ENCODE measurements at places on chromosomes 5 and 9.

GRCh38 chr5:75363111-75363510 is 26.1 kb downstream of the HMGCR start:
- DNase-seq, result no peak

- DNase-seq, result no peak
These were observed 18.1 kb downstream of the VAV2 start for GRCh38 chr9:133973791-133974630.

GRCh38 chr5:128083811-128084227 is 253 bp downstream of the SLC12A2 start:
- peak; percentile 24 for DNase-seq

GRCh38 chr5:151007430-151008209 is 12.8 kb upstream of the GPX3 start:
- DNase-seq, result peak; percentile 47

GRCh38 chr9:130433168-130433946 is 11.4 kb upstream of the ASS1 start:
- no peak for DNase-seq

- no peak for DNase-seq
These were observed 61.0 kb upstream of the CAST start for GRCh38 chr5:96601200-96601599.

GRCh38 chr9:115551396-115551795 is 433.4 kb upstream of the TNC start:
- no peak for DNase-seq

DNA sequence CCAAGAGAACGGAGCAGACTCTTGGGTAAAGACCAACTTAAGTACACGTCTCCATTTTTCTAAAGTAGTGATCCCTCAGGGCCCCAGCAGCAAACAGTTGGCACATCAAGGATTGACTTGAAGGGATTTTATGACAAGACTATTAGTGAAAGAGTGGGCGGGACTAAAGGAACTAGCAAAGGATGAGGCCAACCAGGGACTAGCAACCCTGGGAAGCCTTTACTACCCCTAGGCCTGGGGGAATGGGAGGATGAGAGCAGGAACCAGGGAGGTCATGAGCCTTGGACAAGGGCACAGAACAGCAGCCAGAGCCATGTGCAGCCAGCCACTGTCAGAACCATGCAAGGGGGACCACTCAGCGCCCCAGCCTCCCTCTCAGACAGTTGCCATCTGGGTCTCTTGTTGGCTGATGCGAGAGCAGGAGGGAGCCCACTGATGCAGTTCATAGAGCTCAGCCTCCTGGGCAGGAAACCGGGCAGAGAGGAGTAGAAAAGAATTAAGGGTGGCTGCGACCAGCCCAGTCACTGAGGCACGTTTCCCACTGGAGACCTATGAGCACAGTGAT is 28.1 kb downstream of the TGFBI start:
- no peak for DNase-seq

- peak; percentile 39 for DNase-seq
These were observed 222.6 kb downstream of the ROR2 start for GRCh38 chr9:91727316-91727861.

DNA sequence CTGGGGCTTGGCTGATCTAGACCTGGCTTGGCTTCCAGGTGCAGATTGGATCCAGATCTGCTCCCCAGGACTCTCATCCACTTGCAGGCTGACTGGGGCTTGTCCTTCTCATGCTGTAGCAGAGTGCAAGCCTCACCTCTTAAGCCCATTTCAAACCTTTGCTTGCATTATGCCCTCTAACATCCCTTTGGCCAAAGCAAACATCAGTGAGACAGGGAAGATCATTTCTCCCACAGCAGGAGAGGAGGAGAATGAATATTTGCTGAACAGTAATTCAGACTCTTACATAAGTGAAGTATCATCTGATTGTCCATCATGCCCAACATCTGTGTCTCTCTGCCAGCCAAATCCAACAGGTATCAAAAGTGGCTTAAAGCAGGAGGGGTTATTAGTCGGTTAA is 194.9 kb downstream of the C9orf152 start:
- DNase-seq, result no peak

DNA sequence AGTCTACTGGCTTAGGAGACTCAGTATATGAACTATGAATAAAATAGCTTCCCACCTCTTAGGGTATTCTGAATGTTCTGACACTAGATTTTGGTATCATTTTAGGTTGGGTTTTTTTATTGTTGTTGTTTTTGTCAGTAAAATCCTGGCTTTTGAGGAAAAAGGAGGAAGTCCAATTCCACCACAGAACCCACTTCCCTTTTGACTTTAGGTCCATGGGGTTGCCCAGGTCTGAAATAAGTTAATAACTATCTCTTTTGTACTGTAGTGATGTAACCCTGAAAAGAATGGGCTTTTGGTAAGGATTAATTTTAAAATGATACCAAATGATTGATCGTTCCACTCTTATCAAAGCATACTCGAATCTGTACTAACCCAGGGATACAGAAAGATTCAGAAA is 29.1 kb upstream of the IL12B start:
- peak; percentile 90 for DNase-seq

DNA sequence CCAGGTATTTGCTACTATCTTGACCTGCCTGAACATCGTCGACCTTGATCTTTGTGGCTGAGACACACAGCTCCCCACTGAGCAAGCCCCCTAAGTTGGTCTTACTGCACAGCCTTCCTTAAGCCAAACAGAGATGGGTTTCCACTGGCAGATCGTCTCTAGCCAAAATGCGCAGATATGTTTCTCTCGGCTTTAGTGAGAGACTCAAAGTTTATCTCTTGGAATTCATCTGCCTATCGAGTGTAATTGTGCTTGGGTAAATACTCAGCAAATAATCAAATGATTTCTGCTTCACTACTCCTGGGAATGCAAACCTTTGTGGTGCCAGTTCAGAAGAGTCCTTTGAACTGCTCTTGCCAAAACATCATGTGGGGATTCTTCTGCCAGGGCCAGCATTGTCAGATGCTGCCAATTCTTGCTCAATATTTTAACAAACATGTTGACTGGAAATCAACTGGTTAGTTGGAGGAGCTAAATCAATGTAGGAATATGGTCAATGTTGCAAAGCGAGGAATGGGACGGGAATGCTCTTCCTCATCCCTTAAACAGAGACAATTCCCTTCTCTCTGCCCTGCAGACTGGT is 141.2 kb upstream of the SLC28A3 start:
- no peak for DNase-seq

DNA sequence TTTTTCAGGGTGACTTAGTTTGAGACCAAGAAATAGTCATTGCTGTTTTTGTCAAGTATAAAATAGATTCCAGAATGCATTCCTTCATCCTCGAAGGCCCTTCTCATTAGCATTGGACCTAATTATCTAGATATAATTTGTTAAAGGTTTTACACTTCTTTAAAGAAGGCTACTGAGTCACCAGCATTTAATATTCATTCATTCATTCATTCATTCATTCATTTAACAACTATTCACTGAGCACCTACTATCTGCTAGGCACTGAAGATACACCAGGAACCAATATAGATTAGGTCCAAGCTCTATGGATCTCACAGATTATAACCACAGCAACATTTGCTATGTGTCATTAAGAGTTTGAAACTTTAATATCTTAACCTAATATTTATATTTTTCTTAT is 11.1 kb upstream of the REEP5 start:
- DNase-seq, result no peak

GRCh38 chr9:129351642-129352145 is 173.6 kb upstream of the IER5L start:
- no peak for DNase-seq

GRCh38 chr5:172730981-172731679 is 39.9 kb downstream of the DUSP1 start:
- peak; percentile 17 for DNase-seq

DNA sequence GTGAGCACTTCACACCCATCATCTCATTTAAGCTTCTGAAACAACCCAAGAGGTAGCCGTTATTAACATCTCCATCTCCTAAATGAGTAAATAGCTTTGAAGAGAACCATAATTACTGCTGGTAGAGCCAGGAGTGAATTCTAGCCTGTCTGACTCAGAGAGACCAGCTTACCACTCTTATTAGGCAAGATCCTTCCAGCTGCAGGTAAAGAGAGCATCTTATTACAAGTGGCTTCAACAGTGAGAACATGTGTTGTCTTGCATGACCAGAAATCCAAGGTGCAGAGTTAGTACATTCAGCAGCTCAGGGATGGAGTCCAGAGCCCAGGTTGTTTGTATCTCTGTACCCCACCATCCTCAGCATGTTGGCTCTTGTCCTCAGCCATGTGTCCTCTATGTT is 10.9 kb upstream of the AFAP1L1 start:
- no peak for DNase-seq

- DNase-seq, result peak; percentile 46
These were observed 6.6 kb downstream of the NINJ1 start for GRCh38 chr9:93127395-93127911.

GRCh38 chr5:71955723-71956122 is 151.6 kb upstream of the MAP1B start:
- no peak for DNase-seq

DNA sequence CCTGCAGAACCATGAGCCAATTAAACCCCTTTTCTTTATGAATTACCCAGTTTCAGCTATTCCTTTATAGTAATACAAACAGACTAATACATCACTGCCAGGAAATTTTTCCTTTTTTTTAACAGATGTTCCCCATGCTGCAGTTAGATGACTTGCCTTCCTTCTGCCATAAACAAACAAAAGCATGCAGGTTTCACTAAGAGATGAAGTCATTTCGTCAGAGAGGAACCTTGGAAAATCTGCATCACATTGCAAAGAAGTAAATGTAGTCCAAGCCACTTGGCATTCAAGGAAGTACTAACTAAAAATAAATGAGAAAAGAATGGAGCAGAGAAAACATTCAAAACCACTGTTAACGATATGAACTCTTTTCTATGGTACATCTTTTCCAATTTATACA is 194.1 kb upstream of the EFNA5 start:
- DNase-seq, result no peak

DNA sequence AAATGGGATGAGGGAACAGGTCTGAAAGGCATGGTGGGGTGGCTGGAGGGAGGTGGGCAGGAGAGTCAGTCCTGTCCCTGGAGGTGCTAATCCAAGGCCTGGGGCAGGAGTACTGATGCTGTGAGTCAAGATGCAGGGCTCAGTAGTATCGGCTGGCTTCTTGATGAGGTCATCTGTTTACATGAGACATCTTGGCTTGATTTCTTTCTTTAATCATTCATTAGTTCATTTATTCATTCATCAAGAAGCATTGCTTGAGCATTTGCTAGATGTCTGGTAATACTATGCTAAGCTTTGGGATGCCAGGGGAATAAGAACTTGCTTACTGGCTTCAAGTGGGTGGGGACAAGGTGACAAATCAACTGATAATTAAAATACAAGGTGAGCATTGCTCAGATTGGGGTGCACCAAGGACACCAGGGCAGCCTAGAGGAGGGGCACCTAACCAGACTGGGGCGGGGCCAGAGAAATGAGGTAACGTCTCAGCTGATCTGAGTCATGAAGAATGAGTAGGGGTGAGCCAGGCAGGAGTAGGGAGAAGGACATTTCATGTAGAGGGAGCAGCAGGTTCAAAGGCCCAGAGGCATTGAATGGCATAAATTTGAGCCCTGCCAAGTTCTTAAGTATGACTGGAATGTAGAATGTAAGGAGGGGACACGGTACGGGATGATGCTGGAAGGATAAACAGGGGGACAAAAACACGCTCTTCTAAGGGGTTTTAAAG is 88.8 kb downstream of the EGFLAM start:
- no peak for DNase-seq

- peak; percentile 99 for DNase-seq
These were observed 194.3 kb downstream of the PALM2AKAP2 start for GRCh38 chr9:109974143-109974917.

DNA sequence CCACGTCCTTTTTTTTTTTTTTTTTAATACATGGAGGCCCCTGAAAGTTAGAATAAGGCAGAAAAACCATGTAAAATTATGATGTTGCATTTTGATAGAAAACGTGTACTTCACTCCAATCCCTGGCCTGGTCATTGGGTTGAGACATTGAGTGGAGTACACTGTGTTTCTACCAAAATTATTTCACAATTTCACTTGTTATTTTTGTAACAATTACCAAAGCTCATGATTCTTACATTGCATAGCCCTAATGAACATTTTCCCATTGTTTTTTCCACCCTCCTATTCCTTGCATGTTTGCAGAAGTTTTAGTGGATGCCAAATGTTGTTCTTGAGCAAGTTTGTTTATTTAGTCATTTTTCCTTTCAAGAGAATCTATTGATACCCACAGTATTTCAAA is 21.9 kb downstream of the MAMDC2 start:
- DNase-seq, result no peak

DNA sequence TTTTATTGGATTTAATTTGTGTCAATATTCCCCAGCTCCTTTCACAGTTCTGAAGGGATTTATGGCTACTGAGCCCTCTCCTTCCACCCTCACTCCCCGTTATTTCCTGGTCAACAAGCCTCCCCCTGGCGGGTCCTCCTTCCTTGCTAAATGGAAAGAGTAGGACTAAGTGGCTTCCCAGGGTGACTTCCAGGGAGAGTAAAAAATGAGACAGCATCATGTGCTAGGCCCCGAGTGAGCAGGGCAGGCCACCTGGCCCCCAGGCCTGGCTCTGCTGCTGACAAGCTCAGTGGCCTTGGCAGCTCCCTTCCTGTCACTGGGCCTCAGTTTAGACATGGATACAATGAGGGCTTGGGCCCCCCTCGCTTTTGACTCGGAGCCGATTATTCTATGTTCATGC is 201.3 kb downstream of the HSPA4 start:
- no peak for DNase-seq

DNA sequence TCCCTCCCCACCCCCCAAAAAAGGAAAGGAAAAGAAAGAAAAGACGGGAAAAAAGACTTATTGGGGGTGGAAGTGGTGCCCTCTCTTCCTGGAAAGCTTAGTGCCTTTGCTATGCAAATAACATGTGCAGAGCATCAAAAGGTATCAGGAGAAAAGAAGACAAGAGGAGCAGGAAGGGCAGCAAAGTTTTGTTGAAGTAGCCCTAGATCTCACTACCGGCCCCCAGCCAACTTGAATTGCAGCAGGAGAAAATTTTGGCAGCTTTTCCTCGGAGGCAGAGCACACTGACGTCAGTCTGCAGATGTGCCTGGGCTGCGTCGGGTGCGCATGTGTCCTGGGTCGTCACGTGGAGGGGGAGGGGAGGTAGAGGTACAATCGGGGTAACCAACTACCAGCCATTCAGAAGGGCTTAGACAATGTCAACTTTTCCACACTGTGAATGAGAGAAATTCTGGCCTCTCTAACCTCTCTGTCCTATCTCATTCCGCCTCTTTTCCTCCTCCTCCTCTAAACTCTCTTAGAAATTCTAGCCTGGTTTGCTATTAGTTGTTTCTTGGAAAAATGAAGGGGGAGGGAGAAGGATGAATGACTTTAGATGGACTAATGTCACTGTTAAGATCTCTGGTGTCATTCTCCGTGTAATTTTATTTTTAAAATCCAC is at the start of gene ADAMTS6:
ADAMTS6 (minus strand) TSS at position 286 of the 661 bp plus-strand sequence. CDS start 8,247 bp downstream, outside the sequence.
- DNase-seq, result peak; percentile 61

- DNase-seq, result peak; percentile 35
These were observed 27.3 kb downstream of the CNTFR start for GRCh38 chr9:34562135-34562745.
